IPS DF 6.9 (cell line): ENCODE measurements at places on chromosomes 11 and 22.

GRCh38 chr22:41800348-41801146, at the start of gene CCDC134:
CCDC134 (plus strand) TSS chr22:41800679; CDS start chr22:41808891, 8,212 bp downstream.
- peak; percentile 67 for DNase-seq

- no peak for DNase-seq
Observed at GRCh38 chr11:66155387-66156073, 85.5 kb downstream of the PACS1 start.

- no peak for DNase-seq
Observed at GRCh38 chr11:2564008-2564530, 119.3 kb downstream of the KCNQ1 start.

GRCh38 chr11:84817998-84818397, 809.1 kb downstream of the DLG2 start:
- DNase-seq, result no peak

DNA sequence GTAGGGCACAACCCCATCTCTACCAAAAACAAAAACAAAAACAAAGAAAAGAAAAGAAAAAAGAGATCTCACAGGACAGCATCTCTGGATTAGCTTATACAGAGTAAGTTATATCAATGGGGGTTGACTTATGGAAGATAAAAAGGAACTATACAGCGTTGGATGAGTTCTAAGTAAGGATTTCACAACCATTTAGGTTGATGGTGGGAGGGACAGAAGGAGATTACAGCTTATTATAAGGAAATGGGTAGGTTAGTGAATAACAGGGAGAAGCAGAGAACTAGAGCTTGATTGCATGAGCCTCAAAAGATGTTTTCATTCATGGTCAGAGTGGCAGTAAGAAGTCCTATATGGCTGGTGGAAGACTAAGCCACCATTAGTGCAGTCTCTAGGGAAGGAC, 60.3 kb downstream of the CECR2 start:
- no peak for DNase-seq

DNA sequence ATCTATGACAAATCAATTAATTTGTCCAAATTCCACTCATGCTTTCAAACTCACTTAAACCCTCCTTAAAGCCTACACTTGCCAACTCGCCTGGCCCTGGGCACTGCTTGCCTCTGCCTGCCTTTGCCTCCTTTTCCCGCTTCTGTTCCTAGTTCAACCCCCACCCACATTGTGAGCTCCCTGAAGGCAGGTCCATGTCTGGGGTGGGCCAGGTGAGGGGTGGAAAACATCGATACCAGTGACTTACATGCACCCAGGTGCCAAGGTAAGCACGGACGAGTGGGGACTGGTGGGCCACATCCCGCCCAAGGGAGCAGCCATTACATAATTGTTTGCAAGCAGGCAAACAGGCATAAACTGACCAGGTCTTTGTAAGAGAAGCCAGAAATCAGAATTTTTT, 146.2 kb downstream of the ST3GAL4 start:
- no peak for DNase-seq

DNA sequence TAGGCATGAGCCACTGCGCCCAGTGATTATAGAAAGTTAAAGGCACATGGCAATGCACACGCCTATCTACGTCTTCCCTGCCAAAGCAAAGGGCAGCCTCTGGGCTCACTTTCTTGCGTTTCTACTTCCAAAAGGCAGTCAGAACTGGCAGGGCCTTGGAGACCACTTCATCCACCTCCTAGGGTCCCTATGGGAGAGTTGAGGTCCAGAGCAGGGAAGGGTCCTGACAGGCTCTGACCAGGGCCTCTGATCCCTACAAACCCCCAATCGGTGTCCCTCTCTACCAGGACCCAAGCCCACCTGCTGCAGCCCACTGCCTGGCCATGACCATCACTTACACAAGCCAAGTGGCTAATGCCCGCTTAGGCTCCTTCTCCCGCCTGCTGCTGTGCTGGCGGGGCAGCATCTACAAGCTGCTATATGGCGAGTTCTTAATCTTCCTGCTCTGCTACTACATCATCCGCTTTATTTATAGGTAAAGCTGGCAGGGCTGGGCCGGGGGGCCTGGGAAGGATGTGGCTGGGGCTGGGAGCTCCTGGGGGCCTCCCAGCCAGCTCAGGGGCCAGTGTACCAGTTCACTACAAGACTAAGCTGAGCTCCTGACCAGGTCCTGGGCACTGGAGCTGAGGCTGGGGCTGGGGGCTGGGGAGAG, 1.5 kb downstream of the BEST1 start:
- DNase-seq, result no peak

GRCh38 chr11:106996691-106997090, 21.6 kb downstream of the GUCY1A2 start:
- no peak for DNase-seq

GRCh38 chr11:107496011-107496410, 38.4 kb upstream of the CWF19L2 start:
- no peak for DNase-seq

- no peak for DNase-seq
Observed at GRCh38 chr22:24432059-24432853, 4.9 kb downstream of the ADORA2A start.

DNA sequence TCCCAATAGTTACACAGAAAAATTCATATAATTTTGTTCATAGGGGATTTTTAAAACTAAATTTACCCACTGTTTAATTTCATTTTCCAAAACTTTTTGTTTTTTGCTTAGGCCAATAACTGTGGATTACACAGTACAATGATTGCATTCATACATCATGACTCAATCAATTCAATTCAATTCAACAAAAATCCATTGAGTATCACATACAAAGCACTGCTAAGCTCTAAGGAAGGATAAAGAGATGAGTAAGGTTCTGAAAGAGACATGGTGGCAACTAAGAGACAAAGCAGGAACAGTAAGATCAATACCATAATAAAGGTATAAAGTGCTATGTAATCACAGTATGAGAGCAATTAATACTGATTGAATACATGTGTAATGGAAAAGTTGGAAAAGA, 9.4 kb upstream of the LAYN start:
- DNase-seq, result no peak

- DNase-seq, result no peak
Observed at GRCh38 chr22:20729194-20729593, 44.7 kb upstream of the SERPIND1 start.

- DNase-seq, result no peak
Observed at GRCh38 chr11:116984186-116984585, 114.0 kb downstream of the SIK3 start.

GRCh38 chr22:27317971-27318428, 483.6 kb downstream of the MN1 start:
- no peak for DNase-seq

DNA sequence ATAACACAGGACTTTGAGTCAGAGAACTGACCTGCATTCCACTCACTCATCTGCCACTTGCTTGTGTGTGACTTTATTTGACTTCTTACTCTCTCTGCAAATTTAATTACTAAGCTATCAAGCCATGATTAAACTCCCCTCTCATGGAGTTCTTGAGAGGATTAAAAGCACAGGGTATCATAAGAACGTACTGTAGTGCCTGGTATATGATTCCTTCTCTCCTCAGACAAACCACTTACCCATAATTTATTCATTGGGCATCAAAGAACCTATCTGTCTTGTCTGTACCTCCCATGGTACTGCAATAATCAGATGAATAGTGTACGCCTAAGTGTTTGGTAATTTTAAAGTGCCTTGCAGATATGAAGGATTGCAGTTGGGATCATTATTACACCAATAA, 130.6 kb upstream of the UBASH3B start:
- no peak for DNase-seq

- no peak for DNase-seq
Observed at GRCh38 chr22:37381489-37381888, 45.8 kb downstream of the ELFN2 start.

- no peak for DNase-seq
Observed at GRCh38 chr11:72132646-72133045, 2.9 kb upstream of the FOLR3 start.
